Epithelial cell of proximal tubule (primary cell): ENCODE measurements at places on chromosomes 4 and X. TPM values are rescaled to one million over a fixed set of nuclear protein-coding genes. Genes with fewer than 3 reads are reported as not detected.

The PRDM5 gene
- total RNA-seq: 5.2 and 7.3 TPM in 2 replicates

The HTN3 gene
- not detected in 2 replicates for total RNA-seq

The MAP3K15 gene
- total RNA-seq: 1.7 and 6.1 TPM in 2 replicates

DNA sequence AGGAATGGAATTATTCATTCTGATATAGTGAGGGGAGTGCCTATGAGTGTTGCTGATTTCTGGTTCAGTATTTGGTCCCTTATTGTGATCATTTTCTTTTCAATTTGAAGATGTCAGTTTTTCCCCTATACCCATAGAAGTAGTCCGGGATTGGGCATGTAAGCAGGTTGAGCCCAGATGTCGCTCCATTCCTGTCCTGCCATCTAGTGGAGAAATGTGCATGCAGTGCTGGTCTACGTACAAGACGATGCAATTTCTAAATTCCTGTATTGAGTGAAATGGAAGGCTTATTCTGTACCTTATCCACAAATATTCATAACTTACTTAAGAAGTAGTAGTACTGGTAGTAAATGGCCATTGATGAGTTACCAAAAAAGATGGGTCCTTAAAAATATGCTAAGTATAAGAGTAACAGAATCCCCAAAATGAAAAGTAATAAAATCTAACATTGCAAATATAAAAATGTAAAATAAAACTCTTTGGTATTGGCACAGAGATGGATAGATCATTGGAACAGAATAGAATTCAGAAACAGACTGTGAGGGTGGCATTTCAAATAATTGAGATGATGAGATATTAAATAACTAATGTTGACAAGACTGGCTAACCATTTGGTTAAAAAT, 60.9 kb downstream of the UGT8 start:
- DNase-seq: no peak
